ENCODE measurements at places on chromosomes 7 and 10.
A peak's percentile ranks its signal among the peaks of the same experiment; 100 is the strongest.

DNA sequence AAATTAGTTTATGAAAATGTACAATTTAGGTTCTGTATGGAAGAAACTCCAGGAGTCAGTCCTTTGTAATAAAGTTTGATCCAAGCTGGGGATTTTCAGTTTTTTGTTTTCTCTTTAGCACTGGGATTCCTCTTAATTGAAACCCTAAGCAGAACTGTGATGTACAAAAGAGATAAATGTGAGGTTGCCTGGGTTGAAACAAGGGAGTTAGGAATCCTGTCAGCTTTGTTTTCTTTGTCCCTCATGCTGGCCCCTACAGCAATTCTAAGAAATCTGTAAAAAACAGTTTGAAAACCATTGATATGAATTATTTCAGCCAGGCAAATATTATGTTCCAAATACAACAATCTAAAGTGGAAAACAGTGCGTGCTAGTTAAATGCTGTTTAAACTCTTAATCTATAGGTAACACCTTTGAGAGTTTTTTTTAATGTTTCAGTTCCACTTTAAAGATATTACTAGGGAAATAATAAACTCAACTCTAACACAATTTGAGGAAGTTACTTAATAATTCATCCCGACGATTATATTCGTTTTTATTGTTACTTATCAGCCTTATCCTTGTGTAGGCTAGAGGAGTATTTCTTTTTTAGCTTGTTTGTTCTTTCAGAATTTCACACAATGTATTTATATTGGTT lies 65.3 kb downstream of the SGCE start:
- peak; percentile 4 for DNase-seq

DNA sequence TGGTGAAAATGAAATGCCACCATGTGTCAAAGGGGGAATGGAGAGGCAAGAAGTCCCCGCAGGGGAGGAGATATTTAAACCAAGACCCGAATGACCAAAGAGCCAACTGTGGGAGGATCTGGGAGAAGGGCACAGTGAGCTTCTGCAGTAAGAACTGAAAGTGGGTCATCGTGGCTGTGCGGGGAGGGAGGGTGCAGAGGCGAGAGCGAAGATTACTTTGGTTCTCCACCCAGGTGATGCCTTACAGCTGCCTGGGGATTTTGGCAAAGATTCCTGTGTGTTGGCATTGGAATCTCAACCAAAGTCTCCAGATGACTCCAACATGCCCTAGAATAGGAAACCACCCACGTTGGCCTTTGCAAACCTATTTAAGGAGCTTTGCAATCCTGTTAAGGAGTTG lies 44.2 kb upstream of the ADAM12 start:
- DNase-seq: no peak

DNA sequence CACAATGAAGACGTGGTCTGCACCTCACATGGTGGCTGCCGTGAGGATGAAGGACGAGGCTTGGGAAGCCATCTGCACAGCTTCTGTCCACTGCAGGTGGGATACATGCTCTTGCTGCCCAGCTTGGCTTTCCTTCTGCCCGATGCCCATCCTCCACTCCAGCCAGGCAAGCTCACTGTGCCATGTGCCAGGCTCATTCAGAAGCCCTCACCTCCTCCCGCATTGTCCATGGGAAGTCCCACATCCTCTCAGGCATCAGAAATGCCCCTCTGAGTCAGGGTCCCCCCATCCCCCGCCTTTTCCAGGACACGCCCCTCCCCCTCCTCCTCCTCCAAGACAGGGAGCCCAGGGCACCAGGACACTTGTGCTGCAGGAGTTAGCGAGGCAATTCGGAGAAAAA lies 4.6 kb upstream of the NOM1 start:
- no peak for DNase-seq

DNA sequence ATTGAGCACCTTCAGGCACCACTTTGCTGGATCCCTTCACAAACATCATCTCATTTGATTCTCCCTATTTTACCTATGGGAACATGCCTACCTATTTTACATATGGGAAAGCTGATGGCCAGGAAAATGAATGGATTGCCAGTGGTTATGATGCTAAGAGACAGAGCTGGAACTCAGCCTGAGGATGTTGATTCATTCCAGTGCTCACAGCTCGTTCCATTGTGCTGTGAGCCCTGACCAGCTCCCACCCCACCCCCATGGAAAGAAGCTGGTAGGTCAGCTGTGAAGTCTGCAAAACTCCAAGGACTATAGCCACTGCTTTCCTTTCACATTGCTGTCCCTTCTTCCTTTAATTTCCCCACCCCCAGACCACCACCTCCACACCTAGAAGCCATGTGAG lies 9.6 kb downstream of the UBTD1 start:
- DNase-seq: no peak

GRCh38 chr7:88355011-88355410 lies 48.3 kb upstream of the STEAP4 start:
- DNase-seq: no peak

- DNase-seq: no peak
These were observed 71.0 kb upstream of the GTF2I start for GRCh38 chr7:74586258-74587175.

- DNase-seq: no peak
These were observed 49.7 kb upstream of the TARP start for GRCh38 chr7:38323156-38323555.

DNA sequence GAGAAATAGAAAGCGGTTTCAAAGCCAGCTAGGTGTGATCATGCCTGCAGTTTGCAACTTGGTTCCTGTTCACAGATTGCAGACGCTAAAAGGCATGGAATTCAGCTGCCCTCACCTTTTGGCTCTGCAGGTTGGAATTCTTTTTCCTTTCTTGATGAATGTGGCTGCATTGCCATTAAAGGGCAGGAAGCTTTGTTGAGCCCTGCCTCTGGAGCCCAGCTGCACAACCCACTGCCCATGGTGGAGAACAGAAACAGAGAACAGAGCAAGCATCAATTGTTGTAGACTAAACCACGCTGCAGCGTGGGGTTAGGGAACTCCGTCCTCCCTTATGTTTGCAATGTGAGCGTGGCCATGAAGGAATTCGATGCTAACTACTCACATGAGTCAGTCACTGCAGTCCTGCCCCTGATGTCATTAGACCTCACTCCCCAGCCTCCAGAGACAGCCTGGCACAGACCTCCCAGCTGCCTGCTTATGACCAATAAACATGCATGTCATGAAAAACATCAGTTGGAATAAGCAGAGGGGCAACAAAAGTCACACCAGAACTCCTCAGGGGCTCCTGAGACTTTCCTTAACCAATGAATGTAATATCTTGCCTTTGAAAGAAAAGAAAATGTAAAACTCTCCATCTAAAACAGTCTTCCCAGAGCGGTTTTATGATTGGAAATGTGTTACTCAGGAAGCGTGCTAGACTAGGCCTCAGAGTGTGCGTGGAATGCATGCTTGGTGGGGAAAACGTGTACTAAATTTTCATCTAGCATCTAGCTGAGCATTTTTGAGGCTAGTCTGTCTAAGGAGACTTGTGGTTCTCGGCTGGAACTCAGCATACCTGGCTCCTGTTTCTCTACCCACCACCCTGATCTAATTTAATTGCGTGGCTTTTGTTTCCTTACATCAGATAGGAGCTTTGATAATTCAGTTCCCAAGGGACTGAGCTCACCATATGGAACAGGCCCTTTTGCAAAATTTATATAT lies 232.2 kb downstream of the KIAA1217 start:
- no peak for DNase-seq

DNA sequence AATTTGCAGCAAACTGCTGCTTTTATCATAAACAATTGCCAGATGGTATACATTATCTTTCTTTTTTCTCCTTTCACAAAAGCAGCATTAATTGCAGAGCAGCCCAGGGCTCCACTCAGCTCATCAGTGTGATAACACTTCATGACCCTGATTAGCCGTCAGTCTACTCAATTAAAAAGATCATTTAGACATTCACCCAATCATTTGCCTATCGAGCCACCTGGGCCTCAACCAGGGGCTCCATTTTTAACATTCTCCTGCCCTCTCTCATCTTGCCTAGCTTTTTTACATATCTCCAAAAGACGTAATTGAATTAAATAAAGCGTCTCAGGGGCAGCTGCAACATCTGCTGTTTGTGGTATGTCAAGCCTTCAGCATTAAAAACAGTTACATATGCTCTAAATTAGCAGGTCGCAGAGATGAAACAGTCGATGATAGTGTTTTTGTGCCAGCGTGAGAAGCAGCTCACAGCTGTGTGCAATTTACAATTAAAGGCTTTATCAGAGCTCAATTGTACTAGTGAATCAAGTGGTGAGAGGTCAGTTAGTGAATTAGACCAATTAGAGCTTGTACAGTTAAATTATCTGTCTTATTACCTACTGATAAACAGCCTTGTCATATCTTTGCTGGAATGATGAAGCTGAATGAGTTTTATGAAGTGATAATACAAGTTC lies 522.5 kb downstream of the ETV1 start:
- DNase-seq: no peak

DNA sequence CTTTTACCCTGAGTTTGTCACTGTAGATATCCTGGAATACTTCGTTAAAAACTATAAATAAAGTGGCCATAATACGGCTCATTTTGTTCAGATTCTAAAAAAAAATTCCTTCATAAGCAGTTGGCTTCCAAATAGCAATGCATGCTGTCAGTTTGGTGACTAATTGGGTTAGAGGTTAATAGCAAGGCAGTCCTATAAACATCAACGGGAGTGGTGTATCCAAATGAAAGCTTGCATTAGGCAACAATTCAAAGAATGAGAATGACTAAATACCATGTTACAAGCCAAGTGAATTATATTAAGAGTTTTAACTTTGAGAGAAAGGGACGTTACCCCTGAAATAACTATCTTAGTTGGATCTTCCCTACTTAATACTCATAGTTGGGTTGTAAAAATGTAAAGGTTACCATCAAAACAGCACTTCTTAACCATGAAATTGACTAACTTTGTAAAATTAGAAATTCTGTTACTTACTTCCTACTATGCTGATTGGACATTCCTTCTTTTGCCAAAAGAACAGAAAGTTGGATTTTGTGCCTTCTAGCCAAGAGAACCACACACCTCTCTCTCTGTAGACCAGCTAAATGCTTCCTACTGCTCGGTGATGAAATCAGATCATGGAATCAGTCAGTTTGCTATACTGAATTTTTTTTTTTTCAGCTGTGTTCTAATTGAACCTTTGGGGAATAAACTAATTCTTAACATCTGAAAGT lies 98.0 kb downstream of the KAT6B start:
- DNase-seq: no peak

DNA sequence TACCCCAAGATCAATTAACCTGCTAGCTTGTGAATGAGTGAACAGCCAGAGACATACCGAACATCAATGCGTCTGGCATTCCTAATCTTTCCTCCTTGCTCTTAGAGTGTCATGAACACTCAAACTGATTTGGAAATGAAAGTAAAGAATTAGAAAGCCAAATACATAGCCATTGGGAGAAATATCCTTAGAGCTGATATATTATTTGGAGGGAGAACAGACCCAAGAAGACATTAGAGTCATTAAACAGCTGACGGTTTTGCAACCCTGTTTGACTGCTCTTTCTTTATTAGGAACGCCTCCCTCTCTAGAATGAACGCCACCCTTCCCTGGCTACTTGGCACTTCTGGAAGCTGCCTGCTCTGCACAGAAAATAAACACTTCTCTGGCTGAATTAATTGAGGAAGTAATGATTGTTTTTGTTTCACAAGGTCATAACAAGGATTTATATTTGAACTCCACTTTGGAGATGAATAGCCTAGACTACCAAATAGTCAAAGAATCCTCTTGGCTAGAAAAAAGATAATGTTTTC lies 42.8 kb downstream of the CTTNBP2 start:
- no peak for DNase-seq

DNA sequence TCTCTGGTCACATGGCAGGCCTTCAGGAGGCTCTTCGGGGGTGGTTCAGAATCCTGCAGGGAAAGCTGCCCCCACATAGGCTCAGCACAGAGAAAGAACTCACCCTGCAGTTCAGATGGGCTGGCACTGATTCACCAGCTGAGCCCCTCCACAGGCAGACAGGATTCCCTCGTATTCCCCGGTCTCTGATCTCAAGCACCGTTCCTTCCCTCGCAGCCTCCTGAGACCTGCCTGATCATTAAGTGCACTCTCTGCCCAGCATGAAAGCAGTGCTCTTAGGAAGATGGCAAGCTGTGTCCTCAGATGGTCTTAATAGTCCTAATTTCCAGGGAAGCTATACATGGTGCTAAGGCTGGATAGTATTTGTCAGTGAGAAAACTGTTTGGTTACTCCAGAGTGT lies 78.2 kb upstream of the NPS start:
- DNase-seq: no peak

DNA sequence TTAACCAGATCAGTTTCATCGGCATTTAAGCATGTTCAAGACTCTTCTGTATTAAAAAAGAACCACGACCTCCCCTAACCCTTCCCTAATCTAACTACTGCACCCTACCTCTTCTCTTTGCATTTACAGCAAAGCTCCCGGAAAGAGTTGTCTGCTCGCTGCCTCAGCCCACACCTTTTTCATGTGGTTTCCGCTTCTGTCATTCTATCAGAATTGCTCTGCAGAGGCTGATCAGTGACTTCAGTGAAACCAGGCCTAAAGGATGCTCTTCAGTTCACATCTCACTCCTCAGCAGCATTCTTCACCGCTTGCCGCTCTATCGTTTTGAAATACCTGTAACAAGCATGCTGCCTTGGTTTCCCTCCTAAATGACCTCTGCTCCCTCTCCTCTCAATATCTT lies 160.9 kb downstream of the SDK1 start:
- no peak for DNase-seq

GRCh38 chr10:88379575-88379974 lies 203.5 kb downstream of the RNLS start:
- DNase-seq: no peak

DNA sequence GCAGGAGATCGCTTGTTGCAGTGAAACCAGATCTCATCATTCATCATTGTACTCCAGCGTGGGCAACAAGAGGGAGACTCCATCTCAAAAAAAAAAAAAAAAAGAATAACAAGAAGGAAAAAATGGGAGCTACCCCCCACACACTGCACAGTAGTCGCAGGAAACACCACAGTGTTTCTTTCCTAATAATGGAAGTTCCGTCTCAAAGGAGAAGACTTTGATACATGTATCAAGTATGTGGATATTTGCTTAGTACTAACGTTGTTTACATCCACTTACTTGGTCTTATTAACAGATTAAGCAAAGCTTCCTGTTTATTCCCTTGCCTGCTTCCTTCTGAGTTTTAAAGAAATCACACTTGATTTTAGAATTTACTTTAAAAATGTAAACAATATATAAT lies 22.2 kb downstream of the YAE1 start:
- no peak for DNase-seq

DNA sequence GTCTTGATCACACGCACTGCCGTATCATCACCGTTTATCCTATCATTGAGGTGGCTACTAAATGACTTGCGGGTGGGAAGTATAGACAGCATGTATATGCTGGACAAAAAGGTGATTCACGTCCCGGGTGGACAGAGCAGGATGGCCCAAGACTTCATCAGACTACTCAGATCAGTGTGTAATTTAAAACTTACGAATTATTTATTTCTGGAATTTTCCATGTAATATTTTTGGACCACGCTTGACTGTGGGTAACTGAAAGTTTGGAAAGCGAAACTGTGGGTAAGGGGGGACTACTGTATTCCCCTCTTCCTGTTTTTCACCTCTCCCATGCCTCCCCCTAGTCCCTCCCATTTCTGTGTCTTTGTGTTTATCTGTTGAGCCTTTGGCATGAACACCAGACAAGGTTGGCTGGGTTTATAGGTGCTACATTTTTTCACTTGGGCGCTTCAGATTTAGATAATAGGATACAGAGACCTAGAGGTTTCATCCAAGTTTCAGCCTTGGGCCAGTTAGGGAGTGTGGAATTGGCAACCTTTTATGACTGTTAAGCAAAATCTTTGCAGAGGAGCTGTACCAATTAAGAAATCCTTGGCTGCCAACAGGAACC lies 55.8 kb downstream of the RBM20 start:
- no peak for DNase-seq

Data from B cell (primary cell).